ENCODE measurements at places on chromosomes 2 and 18.
A peak's percentile ranks its signal among the peaks of the same experiment; 100 is the strongest.

DNA sequence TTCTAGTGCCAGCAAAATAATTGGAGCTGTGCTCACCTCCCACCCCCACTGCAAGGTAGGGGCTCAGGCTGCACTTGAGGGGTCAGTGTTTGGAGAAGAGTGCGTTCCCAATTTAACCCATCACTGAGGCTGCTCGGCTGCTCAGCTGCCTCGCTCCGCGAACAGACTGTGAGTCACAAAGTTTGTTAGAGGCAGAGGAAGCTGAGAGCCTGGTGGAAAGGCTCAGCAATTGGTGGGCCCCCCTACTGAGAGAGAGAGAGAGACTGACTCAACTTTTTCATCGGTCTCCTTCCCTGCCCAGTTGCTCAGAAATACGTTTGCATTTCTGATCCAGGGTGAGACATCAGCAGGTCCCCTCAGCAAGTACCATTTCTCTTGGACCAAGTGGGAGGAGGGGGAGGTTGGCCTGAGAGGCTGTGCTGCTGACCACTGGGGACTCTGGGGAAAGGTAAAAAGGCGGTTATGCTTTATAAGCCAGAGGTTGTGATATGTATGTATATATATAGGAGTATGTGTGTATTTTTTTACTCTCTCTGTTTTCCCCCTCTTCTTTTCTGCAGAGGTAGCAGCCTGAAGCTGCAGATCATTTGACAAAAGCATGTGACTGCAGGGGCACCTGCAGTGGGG, 1.5 kb downstream of the EFR3B start:
- DNase-seq = peak; percentile 44

DNA sequence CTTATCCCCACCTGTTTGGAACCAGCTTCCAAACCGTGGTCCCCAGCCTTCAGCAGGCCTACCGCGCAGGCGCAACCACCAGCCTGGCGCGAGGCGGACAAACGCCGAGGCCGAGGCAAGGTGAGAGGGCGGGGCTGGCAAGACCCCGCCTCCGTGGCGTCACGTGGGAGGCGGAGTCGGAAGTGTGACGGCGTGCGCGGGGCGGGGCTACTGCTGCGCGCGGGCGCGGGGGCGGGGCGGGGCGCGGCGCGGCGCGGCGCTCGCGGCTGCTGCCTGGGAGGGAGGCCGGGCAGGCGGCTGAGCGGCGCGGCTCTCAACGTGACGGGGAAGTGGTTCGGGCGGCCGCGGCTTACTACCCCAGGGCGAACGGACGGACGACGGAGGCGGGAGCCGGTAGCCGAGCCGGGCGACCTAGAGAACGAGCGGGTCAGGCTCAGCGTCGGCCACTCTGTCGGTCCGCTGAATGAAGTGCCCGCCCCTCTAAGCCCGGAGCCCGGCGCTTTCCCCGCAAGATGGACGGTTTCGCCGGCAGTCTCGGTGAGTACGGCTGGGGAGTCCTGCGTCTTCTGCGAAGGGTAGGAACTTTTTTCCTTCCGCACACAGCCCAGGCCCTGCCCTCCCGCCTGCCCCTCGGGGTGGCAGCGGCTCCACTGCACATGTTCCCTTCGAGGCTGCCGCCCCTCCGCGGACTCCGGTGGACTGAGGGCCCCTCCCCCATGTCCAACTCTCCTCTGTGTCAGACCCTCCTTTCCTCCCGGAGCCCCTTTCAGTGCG, at the start of gene EML4:
Gene EML4, plus strand, starts transcription at position 254 of the 774 bp plus-strand sequence. Its CDS starts 259 bp downstream, at position 513.
- peak; percentile 93 for DNase-seq

- no peak for DNase-seq
Measured at GRCh38 chr2:85259879-85260278, 67.9 kb downstream of the TGOLN2 start.

DNA sequence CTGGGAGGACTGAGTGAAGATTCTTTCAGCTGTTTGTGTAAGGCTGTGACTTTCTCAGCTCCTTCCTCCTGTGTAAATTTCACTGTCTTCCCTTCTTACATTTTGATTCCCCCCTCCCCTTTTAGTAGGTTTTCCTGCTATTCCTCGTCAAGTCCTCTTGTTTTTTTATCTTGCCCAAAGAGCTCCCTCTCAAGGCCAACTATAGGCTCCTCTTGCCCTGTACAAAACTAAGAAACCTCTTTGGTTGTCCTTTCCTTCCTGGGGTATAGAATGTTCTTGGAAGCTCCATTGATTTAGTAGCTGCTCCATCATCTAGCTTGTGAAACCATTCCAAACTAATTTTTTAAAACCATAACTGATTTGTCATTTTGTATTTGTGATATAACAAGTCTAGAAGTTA, 7.3 kb downstream of the CCDC121 start:
- no peak for DNase-seq

DNA sequence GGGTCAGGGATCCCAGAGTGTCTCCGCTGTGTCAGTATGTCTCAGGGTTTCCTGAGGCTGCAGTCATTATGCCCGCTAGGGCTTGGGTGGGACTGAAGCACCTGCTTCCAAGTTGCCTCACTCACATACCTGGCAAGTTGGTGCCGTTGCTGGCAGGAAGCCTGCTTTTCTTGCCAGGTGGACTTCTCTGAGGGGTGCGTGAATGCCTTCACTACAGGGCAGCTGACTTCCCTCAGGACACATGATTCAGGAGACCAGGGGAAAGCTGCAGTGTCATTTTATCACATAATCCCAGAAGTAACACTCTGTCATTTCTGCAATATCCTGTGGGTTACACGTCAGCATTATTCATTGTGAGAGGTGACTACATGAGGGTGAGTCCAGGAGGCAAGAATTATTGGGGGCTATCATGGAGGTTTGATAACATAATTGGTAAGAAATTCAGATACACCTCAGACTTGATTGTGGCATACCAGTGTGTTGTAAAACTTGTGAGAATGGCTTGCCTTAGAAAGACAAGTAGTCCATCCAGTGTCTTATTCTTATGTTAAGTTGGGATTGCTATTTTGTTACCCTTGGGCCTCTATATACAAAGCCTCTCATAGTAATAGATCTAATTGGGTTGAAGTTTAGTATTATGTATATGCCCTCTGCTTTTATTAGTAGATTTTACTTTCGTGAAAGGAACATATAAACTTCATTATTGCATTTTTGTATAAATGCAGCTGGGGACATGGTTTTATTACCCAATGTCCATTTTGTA, 44.1 kb downstream of the NEDD4L start:
- no peak for DNase-seq

GRCh38 chr2:144310889-144311608, 208.9 kb downstream of the ZEB2 start:
- no peak for DNase-seq

GRCh38 chr2:228522276-228522675, 340.8 kb upstream of the SPHKAP start:
- no peak for DNase-seq

DNA sequence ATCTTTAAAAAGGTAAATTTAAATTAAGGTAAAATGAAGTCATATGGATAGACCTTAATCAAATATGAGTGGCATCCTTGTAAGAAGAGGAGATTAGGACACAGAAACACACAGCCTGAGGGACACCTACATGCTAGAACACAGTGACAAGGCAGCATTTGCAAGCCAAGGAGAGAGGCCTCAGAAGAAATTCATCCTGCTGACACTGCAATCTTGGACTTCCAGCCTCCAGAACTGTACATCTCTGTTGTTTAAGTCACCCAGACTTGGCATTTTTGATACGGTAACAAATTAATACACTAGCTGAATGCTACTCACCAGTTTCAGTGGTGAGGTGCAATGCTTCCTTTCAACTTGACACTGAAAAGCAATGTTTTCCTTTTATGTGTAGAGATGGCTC, 305.0 kb downstream of the TDRD15 start:
- no peak for DNase-seq

GRCh38 chr2:9547262-9547991, 8.2 kb downstream of the ADAM17 start:
- no peak for DNase-seq

- no peak for DNase-seq
Measured at GRCh38 chr18:36672437-36673344, 156.1 kb downstream of the TPGS2 start.

GRCh38 chr2:180519276-180519675, 461.1 kb upstream of the UBE2E3 start:
- DNase-seq = no peak

DNA sequence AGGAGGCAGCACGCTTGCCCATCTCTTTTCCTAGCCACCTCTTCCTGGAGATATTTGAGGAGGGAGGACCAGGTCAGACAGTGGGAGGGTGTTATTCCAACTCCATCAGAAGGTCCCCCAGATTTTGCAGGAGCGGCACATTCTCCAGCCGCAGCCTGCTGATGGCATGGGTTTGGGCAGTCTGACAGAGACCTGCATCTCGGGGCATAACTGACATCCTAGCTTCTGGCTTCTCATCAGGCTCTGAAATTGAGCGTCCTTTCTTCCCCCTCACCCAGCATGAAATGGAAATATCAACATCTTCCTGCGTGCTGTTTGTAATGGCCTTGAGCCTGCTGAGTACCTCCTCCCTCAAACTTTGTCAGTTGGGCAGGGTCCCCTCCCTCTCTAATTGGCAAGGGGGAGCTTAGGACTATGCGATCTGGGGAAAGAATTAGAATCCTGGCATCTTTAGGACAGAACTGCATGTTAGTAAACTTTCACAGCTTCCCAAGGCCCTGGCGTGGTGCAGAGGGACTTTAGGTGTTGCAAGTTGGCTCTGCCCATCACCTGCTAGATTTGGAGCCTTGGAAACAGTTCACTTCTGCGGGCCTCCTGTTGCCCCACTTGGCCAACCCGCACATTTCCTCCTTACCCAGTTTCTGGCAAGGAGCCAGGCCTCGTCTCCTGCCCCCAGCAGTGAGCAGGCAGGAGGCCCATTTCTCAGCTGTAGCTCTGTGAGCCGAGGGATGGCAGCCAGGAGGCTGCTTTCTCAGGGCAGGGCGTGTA, 2.2 kb downstream of the ITM2C start:
- no peak for DNase-seq

DNA sequence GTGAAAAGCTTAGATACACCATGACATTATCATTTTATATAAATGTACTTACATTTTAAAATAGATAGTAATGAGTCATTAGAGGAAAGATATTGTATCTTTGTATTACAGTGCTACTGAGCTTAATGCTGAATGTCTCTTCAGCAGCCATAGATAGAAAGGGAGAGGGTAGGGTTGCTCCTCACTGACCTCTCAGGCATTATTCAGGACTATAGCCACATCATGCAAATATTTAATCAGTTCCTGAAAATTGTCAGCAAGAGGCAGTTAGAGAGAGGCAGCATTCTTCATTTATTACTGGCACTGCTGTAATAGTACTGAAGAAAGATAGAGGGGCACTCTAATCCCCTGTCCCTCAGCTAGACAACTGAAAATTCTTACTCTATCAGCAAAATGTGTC, 242.0 kb upstream of the TANK start:
- no peak for DNase-seq

Data from activated CD4-positive, alpha-beta T cell treated with anti-CD3 and anti-CD28 coated beads, Interleukin-2, amount 50 U/mL, for 24 hours (primary cell).